ENCODE measurements at places on chromosomes 7 and 10.
A peak's percentile ranks its signal among the peaks of the same experiment; 100 is the strongest.

- DNase-seq = no peak
Measured at GRCh38 chr10:66071907-66072306, 853.9 kb upstream of the LRRTM3 start.

DNA sequence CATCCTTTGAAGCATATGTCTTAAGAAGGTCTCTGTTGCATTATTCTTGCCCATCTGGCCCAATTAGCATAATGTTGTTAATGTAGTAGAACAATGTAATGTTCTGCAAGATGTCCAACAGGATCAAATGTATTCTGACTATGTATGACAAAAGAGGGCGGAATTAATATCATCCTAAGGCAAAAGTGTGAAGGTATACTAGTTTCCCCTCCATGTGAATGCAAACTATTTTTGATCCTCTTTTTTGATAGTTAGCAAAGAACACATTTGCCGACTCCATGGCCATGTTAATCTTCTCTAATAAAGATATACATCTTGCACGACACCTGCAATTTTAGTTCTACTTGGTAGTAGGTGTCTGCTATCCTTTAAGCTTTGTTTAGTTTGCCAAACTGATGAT lies 157.6 kb downstream of the ATRNL1 start:
- no peak for DNase-seq

GRCh38 chr10:71234970-71235685 lies 22.8 kb downstream of the UNC5B start:
- DNase-seq = peak; percentile 45

DNA sequence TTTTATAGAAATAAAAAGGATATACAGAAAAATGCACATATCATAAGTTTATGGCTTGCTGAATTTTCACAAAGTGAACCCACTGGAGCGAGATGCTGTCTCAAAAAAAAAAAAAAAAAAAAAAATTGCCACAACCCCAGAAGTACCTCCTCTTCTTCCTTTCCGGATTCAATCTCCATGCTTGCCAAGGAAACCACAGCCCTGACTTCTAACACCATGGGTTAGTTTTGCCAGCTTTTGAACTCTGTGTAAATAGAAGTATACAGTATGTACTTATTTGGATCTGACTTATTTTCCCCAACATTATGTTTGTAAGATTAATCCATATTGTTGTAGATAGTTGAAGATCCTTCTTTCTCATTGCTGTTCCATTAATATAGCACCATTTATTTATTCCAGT lies 40.0 kb downstream of the FANK1 start:
- no peak for DNase-seq

DNA sequence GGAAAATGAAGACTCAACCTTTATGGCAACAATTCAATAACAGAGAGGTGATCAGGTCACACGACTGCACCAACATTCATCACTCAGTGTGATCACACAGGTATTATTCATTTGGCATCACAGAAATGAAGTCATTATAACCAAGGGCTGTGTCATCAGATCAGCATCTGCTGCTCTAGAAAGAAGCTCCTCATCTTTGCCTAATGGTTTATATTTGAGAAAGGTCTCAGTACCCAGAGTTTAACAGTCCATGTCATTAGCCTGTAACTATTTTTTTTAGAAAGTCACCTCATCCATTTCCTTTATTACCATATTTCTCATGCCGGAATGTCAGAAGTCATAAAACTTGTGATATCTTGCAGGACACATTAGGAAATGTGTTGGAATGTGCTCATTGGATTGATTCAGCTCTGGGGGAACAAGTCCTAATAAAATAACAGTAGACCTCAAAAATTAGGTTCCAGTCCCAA lies 45.1 kb upstream of the PRKG1 start:
- DNase-seq = no peak

- DNase-seq = peak; percentile 61
Measured at GRCh38 chr10:13758312-13758711, 171.5 kb downstream of the PRPF18 start.

- no peak for DNase-seq
Measured at GRCh38 chr10:85611746-85612377, 754.7 kb downstream of the GRID1 start.

- DNase-seq = no peak
Measured at GRCh38 chr10:1673568-1674345, 63.6 kb downstream of the ADARB2 start.

Data from DMS 273 treated with DMSO at 0.1 percent for 48 hours (cell line).